CD4-positive, alpha-beta T cell treated with Interleukin-1 beta for 1 hour (primary cell): ENCODE measurements at places on chromosomes 5 and 9.

DNA sequence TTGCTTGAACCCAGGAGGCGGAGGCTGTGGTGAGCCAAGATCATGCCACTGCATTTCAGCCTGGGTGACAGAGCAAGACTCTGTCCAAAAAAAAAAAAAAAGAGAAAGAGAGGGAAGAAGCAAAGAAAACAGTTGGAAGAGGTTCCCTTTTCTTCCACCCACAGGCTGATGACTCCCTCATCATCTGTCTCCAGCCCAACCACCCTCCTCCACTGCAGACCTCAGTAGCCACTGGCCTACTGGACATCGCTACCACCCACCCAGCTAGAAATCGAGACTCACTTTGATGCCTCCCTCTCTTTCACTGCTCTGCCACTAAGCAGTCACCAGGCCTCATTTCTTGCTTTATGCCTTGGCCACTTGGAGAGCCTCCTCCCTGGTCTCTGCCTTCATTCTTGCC, 71.2 kb downstream of the NIPSNAP3B start:
- DNase-seq: no peak

- DNase-seq: no peak
These were observed 288.0 kb downstream of the ICE1 start for GRCh38 chr5:5710471-5710870.

DNA sequence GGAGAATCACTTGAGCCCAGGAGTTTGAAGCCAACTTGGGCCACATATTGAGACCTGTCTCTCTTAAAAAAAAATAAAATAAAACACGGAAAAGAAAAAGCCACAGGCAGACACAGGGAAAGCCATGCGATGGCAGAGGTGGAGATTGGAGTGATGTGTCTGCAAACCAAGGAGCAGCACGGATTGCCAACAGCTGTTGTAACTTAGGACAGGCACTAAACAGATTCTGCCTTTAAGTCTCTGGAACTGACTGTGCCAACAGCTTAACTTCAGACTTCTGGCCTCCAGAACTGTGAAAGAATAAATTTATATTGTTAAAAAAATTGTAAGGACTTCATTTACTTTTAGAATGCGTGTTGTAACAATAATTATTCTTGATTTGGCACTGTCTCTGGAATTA, 318.5 kb upstream of the CHD1 start:
- DNase-seq: no peak

DNA sequence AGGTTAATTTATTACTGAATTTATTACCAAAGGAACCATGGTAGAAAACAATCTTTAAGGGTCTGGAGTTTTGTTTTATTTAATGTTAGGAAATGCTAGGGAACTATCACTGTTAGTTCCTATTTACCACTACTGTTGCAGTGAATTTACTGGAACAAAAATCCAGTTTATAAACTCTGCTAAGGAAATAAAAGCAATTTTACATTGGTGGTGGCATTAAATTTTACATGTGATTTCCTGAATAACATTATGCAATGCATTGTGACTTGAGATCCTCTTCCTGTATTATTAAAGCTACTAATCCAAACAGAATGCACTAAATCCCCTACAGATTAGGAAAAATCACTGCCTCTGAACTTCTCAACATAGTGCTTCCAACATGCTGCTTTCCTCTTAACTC, 599.5 kb upstream of the PTGER4 start:
- DNase-seq: no peak

GRCh38 chr5:127951791-127952190, 131.8 kb upstream of the SLC12A2 start:
- DNase-seq: no peak
